ENCODE measurements at places on chromosomes 11 and 22. TPM values are rescaled to one million over a fixed set of nuclear protein-coding genes. Genes with fewer than 3 reads are reported as not detected.

GRCh38 chr11:1460986-1461825 lies 25.4 kb downstream of the MOB2 start:
- DNase-seq = no peak

DNA sequence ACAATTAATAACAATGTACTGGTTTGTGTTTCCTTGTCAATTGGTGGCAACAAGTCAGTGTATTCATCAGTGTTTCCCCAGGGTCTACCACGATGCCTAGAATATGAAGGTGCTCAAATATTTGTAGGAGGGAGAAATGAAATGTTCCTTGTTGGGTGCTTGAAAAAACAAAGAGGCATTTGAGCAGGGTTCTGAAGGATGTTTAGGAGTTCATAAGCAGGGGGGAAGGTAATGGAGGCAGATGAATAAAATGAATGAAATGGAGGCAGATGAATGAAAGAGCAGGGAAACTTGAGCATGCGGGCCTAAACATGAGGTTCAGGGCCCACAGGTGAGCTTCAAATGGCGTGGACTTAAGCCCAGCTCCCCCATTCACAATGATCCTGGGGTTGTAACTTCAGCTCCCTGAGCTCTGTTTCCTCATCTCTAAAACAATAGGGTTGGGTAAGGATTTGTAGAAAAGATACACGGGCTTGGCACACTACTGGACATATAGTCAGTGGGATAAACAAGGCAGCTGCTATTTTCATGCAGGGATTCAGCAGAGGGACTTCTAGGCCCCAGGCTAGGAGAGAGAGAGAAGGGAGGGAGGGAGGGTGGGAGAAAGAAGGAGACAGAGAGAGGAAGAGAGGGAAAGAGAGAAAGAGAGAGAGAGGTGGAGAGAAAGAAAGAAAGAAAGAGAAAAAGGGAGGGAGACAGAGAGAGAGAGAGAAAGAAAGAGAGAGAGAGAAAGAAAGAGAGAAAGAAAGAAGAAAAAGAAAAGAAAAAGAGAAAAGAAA lies 73.7 kb downstream of the MN1 start:
- DNase-seq = no peak

- no peak for DNase-seq
These were observed 177.6 kb upstream of the MTNR1B start for GRCh38 chr11:92791886-92792285.

Gene TANGO2
- total RNA-seq = 35.2 TPM
